ENCODE measurements at places on chromosomes 6 and 20. TPM values are rescaled to one million over a fixed set of nuclear protein-coding genes. Genes with fewer than 3 reads are reported as not detected.

LAMA4 gene
- 577 TPM for total RNA-seq

CST5 gene
- total RNA-seq = not detected

RNASET2 gene
- total RNA-seq = 19.6 TPM

SNRPB gene
- total RNA-seq = 249 TPM

HLA-DQA1 gene
- total RNA-seq = not detected

CLVS2 gene
- under 0.01 TPM for total RNA-seq

TGM3 gene
- under 0.01 TPM for total RNA-seq
